ENCODE measurements at places on chromosomes 2 and 18. TPM values are rescaled to one million over a fixed set of nuclear protein-coding genes. Genes with fewer than 3 reads are reported as not detected.

DNA sequence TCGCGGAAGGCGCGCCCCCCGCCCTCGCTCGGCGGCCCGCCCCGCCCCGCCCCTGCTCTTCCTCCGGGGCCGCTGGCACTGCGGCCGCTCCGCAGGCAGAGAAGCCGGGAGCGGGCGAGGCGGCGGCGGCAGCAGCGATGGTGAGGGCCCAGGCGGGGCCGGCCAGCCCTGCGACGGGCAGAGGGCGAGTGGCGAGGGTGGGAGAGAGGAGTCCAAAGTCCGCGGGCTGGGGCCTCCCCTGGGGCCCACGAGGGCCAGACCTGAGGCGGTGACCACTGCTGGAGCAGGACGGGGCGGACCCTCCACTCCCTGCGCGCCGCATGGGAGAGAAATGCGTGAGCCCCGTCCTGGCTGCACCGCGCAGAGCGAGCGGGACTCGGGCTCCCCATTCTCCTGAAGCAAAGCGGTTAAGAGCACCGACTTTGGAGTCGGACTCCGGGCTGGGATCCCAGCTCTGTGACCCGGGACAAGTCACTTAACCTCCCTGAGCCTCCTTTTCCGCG, at the start of gene VAMP5:
Gene VAMP5 (plus strand): TSS at position 78 of the 503 bp plus-strand sequence. CDS start 60 bp downstream, at position 138.
- DNase-seq, result peak; percentile 65

- no peak for DNase-seq
Observed at GRCh38 chr2:169676357-169676756, 17.8 kb downstream of the CFAP210 start.

GRCh38 chr2:199716807-199717586, 134.0 kb downstream of the FTCDNL1 start:
- peak; percentile 35 for DNase-seq

Gene REG3A
- not detected for total RNA-seq

- DNase-seq, result peak; percentile 41
Observed at GRCh38 chr18:45441110-45441847, 174.0 kb upstream of the SLC14A2 start.

GRCh38 chr2:238138331-238139195, at the start of gene KLHL30:
KLHL30 (plus strand) TSS chr2:238138668; CDS start chr2:238140755, 2,087 bp downstream.
- DNase-seq, result peak; percentile 92

- DNase-seq, result no peak
Observed at GRCh38 chr18:62357079-62357719, 32.1 kb downstream of the TNFRSF11A start.

Gene PLCL1
- total RNA-seq, result 2.5 TPM

GRCh38 chr18:71068338-71068737, 779.5 kb downstream of the SOCS6 start:
- no peak for DNase-seq

Gene NEURL3
- total RNA-seq, result not detected

GRCh38 chr2:12705230-12705629, 11.5 kb upstream of the TRIB2 start:
- no peak for DNase-seq

Gene UGT1A5
- not detected for total RNA-seq

All from myocyte (in vitro differentiated cells).